Skeletal muscle cell (primary cell): ENCODE measurements at places on chromosomes 11 and 22.

GRCh38 chr22:23119494-23120414 lies 22.0 kb downstream of the RSPH14 start:
- no peak for DNase-seq

- DNase-seq: no peak
Observed at GRCh38 chr22:29343313-29343805, 27.9 kb upstream of the RASL10A start.

DNA sequence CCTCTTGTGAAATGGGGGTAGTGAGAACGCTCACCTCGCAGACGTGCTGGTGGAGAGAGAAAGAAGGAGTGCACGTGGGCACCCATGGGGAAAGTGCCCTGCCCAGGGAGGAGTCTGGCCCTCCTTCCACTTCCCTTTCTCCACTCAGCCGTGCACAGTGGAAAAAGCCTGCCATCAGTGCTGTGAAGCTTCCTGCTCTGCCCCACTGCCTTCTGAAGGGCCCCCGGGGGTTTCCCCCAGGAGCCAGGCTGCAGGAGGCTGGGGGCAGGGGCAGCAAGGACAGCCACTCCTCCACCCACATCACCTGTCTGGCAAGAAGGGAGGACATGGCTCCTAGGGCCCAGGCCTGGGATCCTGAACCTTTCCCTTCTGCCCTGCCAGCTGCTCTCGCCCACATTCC lies 7.6 kb downstream of the TP53I11 start:
- no peak for DNase-seq

GRCh38 chr11:105697291-105697690 lies 87.4 kb downstream of the GRIA4 start:
- DNase-seq: no peak

- DNase-seq: no peak
Observed at GRCh38 chr11:80898910-80899309, 1458.1 kb upstream of the TENM4 start.

GRCh38 chr11:17036666-17037658 lies 22.7 kb upstream of the PLEKHA7 start:
- no peak for DNase-seq

- no peak for DNase-seq
Observed at GRCh38 chr11:133650082-133650481, 117.8 kb upstream of the OPCML start.

DNA sequence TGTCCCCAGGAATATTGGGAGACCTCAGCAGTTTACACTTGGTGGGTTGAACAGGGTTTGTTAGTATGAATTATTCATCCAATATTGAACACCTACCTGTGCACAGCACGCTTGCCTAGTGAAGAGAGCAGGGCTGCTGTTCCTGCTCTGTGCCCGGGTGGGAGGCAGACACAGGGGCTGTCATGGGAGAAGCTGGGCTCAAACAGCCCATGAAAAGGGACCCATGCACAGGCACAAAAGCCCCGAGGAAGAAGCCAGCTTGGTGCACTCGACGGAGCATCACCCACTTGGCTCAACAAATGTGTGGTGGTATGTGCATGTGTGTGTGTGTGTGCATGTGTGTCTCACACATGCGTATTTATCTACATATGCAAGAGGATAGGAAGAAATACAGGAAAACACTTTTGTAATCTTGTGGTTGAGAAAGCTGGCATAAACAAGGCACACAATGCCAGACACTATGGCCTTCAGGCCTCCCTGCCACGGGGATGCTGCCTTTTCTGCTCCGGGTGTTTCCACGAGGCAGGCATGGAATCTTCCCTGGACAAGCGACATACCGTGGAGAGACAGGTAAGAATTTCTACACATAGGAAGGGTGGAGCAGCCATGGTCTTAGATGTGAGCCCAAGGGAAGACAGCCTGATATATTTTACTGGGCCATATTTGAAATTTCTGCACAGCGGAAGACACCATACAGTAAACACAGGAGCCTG lies 5.0 kb upstream of the APOBEC3A start:
- no peak for DNase-seq

GRCh38 chr22:36301384-36301828 lies 48.5 kb downstream of the APOL1 start:
- DNase-seq: no peak

GRCh38 chr11:115178705-115179104 lies 325.5 kb downstream of the CADM1 start:
- no peak for DNase-seq

DNA sequence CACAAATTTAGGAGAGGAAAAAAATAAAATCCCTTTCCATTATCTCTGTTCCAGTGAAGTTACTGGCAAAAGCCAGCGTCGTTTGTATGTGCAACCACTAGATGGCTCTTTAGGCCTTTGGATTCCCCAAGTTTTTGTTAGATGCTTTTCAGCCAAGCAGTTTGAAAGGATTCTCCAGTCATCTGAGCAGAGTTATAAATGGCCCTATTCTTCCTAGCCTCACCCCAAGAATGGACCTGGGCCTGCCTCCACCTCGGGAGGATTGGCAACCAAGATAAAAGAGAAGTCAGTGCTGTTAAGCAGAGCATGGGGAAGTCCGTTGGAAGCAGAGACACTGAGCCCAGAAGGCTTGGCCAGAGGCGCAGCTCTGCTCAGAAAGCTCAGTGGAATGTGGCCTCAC lies 15.4 kb downstream of the FAM181B start:
- peak; percentile 1 for DNase-seq

DNA sequence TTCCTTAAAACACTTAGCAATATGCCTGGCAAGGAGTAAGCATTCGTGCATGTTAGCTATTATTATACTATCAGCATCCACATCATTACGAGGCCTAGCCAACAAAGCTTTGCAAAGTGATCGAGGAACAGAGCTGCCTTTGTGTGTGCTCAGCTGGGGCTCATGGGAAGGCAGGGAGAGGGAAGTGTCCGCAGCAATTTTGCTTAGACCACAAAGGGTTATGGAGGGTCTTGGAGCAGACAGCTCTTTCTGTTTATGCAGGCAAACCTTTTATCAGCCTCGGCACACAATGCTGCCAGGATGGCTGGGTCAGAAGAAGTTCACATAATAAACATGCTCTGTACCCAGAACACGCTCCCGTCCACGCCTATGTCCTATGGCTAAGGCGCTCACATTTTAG lies 10.9 kb upstream of the DKK3 start:
- DNase-seq: peak; percentile 17

DNA sequence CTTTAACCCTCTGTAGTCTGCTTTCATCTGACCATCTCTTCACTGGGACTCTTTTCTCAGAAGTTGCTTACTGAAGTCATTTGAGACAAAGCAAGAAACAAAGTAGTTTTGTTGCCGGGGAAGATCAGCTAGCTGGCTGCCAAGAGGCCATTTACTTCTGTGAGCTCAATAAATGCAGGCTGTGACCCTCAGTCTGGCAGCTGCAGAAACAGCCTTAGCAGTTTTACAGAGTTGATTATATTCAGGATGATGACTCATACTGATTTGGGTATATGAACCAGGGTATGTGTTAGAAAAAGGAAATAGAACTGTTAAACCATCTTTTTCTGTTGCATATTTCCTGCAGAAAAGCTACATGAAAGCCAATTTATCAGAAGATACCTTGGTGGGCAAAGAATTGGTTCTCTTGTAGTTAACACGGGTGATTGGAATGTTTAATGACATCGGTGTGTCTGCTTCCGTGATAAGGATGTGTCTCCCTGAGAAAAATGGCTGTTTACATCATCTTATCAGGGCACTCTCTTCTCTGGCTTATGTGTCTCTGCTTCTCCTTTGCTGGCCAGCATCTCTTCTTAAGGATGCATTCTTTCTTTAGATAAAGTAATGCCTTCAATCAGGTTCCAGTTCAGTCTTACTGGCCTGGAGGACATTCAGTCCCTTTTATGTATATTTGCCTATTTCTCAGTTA lies 18.5 kb downstream of the FIBIN start:
- peak; percentile 65 for DNase-seq

DNA sequence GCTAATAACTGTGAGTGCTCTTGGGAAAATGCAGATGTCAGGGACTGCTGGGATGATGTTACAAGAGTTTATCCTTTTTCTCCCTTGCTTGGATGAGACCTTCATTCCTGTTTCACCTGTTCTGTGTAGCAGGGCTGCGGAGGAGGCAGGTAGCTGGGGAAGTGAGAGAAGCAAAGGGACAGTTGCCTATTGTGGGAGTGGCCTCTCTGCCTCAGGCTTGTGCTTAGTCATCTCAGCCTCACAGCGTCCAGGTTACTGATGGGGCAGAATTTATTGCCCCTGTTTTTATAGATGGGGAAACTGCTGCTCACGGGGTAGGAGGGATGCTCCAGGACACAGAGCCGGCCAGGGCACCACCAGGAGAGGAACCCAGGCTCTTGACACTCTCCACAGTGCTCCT lies 1.7 kb downstream of the STX3 start:
- DNase-seq: no peak

- DNase-seq: no peak
Observed at GRCh38 chr11:72779495-72780128, 14.2 kb downstream of the STARD10 start.

DNA sequence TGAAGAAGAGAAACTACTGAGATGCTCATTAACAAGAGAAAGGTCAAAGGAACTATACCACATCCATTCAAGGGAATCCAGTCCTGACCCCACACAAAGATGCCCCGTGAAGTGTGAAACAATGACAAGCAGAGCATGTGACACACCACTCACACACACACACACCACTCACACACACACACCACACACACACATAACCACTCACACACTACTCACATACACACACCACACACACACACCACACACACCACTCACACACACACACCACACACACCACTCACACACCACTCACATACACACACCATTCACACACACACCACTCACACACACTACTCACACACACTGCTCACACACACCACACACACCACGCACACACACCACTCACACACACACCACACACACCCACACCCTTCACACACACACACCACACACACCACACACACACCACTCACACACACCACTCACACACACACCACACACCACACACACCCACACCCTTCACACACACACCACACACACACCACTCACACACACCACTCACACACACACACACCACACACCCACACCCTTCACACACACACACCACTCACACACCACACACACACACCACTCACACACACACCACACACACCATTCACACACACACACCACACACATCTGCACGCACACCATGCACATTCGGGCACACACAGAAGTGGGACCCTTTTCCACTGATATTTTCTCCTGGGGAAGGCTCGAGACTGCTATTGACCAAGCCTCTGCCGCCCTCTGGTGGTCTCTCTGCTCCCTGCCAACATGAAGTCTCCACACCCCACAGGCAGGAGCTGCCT lies 32.0 kb upstream of the COMT start:
- no peak for DNase-seq

- DNase-seq: no peak
Observed at GRCh38 chr11:100612766-100613165, 74.3 kb upstream of the ARHGAP42 start.

GRCh38 chr11:123187665-123188507 lies 7.2 kb downstream of the CLMP start:
- DNase-seq: no peak

- DNase-seq: peak; percentile 89
Observed at GRCh38 chr22:27987557-27987956, 68.5 kb upstream of the PITPNB start.

DNA sequence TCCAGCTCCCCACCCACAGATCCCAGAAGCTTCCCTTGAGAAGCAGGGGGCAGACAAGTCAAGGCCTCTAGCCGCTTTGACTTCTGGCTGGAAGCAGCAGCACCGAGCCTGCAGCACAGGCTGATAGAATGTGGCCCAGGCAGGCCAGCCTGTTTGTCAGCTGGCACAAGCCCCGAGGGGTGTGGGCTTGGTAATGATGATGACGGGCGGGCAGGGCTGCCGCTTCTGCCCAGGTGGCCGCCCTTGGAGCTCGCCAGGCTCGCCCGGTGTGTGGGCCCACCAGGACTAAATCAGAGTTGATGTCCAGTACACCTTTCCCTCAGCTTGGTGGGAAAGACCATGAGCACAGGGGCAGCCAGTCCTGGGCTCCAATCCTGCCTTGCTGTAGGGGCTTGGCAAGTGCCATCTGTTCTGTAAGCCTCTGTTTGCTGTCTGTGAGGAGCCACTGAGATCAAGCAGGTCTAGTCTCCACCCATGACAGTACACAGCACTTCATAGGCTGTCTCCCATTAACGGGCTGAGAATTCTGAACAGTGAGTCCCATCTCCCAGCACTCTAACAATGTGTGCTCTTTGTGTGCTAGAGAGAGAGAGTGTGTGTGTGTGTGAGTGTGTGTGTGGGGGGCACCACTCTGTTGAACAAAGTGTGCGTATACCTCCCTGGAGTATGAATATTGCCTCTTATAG lies 26.8 kb downstream of the MICAL2 start:
- DNase-seq: no peak

- DNase-seq: no peak
Observed at GRCh38 chr22:30079952-30080533, at the start of gene HORMAD2. Gene HORMAD2 (plus strand): TSS chr22:30080464. CDS start chr22:30093953, 13,489 bp downstream.

DNA sequence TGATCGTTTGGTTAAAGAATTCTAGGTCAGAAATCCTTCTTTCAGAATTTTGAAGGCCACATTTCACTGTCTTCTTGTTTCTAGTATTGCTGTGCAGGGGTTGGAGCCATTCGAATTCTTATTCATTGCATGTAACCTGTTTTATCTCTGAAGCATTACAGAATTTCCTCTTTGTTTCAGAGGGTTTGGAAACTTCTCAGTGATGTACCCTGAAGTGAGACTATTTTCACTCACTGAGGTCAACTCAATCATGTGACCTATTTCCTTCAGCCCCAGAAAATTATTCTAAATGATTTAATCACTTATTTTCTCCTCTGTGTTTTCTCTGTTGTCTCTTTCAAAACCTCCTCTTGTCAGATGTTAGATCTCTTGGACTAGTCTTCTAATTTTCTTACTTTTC lies 147.8 kb downstream of the ENTHD1 start:
- no peak for DNase-seq

- no peak for DNase-seq
Observed at GRCh38 chr11:113242767-113243397, 71.5 kb upstream of the TTC12 start.

DNA sequence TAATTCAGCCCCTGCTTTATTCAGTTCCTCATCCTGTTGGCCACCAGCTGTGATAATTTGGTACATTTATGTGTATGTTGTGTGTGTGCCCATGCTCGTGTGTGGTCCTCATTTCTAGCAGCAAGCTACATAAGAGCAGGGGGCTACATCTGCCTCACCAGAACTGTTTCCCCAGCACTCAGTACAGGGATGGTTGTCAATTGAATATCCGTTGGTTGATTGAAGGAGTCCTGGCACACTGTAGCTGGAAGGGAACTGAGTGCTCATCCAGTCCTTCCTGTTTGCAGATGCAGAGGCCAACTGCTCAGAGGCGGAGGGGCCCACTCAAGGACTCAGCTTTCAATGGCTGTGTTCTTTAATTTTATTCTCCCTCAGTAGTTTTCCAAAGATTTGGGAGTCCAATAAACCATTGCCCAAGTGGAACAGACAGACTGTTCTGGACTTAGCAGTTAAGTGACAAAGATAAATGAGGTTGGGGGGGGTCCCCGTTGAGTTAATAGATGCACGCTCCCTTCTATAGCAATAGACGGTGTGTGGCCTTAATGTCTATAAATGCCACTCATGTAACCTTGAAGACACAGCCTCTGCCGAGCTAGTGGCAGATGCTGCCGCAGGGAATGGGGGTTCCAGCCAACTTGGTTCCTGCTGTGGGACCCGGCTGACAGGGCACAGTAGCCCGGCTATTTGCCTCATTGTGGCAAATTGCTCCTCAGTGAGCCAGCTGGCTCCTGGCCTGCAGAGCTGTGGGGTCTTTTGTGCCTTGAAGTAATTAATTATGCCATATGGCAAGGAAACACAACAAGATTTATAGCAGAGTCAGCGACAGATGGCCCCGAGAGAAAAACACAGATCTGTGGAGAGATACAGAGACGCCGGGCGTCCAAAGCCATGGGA lies 71.4 kb upstream of the GRK3 start:
- no peak for DNase-seq

GRCh38 chr11:96681019-96681716 lies 291.4 kb downstream of the JRKL start:
- DNase-seq: no peak
